ENCODE measurements at places on chromosomes 6 and 20.

GRCh38 chr6:96725296-96725695 is 112.0 kb downstream of the GPR63 start:
- DNase-seq = peak; percentile 49

DNA sequence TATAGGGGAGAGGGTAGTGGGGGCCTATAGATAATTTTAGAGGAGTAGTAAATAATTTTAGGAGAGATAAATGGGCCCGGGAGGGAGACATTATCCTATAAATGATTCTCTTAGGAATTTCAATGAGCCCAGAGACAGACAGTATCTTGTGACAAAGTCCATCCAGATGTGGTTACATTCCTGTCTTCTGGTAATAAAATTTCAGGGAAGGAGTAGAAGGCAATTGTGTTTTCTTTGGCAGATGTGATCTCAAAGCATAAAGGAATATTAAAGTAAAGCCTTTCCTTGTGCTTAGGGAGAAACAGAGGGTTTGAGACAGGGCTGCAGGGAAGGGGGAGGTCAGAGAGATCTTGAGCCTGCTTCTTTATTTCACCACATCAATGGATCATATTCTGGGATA is 979.8 kb upstream of the GJE1 start:
- DNase-seq = no peak

GRCh38 chr20:17225851-17226409 is 910 bp upstream of the PCSK2 start:
- DNase-seq = no peak

DNA sequence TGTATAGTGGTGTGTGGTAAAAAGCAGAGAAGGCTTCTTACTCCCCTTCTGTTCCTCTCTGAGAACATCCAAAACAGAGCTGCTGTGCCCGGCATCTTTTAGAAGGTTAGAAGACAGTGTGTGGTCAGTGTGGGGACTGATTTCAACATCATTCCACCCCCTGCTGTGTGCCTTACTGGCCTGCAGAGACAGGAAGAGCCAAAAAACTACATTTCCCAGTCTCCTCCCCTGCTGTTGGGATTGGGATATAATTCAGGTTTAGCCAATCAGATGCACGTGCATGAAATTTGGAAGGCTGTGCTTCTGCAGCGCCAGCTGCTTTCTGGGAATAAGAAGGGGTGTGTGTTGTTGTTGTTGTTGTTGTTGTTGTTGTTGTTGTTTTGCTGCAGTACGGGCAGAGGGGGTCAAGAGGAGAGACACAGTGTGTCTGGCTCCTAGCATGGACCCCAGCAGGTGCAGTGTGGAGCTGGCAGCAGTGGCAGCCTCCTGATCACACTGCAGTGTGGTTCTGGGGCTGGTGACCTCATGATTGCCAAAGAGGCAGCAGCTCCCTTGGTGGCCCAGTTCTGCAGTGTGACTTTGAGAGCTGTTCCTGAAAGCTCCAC is 74.7 kb downstream of the MRPL14 start:
- peak; percentile 76 for DNase-seq

DNA sequence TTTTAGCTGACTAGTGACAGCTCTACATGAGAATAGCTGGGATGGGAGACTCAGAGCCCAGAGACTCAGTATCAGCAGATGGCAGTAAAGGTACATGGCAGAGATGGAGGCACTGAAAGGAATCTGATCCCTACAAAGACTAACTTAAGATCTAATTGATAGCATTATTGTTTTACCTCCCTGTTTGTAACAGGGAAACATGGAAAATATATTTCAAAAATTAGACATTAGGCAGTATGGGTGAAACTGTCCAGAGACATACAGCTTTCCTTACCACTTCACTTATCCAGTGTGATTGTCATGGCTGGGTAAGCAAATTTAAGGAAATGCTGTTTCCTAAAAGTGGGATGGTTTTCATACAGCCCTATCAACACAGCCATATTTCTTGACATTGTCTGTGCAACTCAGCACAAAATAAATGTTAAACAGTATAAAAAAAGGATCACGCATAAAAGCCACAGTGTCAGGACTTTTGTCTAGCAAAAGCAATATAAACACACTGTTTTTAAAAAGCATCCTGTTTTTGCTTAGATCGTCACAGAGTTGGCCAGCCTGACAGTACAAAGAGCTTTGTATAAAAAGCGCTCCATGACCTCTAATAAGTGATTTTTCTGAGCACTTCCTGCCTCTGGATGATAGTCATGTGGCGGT is 376.9 kb downstream of the PHF3 start:
- peak; percentile 86 for DNase-seq

DNA sequence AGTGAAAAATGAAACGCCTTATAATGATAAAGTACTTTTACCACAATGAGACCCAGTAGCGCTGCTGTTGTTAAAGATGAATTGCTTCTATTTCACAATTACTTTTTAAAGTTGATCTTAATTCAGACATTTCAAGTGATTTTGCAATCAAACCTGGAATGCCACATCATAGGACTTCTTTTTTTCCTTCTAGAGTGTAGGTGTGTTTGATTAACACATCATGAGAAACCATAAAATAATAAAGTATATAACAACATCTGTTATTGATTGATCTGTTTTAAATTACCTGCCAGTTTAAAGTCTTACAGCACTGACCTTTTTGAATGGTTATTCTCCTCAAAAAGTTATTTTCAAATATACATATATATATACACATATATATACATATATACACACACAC is 38.6 kb downstream of the HEBP2 start:
- DNase-seq = no peak

GRCh38 chr20:18004384-18005031 is 35.7 kb downstream of the MGME1 start:
- DNase-seq = no peak

- no peak for DNase-seq
Observed at GRCh38 chr20:59866338-59866737, 67.1 kb downstream of the SYCP2 start.

- DNase-seq = no peak
Observed at GRCh38 chr6:126807876-126808275, 310.6 kb upstream of the RSPO3 start.

DNA sequence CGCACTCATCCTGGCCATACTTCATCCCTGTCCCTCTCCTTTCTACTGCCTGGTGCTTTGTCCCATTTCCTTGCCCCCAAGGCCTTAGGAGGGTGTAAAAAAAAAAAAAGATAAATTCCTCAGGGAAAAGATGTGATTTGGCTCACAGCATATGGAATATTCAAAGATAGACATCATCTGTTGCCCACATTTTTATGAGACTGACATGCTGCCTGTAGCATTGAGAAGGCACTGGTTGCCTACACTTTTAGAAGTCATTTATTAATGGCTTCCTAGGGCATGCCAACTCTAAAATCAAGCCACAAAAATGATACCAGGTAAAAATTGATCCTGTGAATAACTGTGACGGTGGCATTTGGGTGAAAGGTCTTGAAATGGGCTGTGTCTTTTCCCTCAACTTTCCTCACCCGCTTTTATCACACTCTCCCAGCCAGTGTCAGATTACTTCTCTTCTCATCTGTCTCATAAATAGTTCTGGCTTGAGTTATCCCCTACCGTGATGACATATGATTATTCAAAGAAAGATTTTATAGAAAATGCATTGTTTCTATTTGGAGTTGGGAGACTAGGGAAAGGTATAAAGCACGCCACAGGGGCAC is 139.4 kb downstream of the CARMIL1 start:
- no peak for DNase-seq

DNA sequence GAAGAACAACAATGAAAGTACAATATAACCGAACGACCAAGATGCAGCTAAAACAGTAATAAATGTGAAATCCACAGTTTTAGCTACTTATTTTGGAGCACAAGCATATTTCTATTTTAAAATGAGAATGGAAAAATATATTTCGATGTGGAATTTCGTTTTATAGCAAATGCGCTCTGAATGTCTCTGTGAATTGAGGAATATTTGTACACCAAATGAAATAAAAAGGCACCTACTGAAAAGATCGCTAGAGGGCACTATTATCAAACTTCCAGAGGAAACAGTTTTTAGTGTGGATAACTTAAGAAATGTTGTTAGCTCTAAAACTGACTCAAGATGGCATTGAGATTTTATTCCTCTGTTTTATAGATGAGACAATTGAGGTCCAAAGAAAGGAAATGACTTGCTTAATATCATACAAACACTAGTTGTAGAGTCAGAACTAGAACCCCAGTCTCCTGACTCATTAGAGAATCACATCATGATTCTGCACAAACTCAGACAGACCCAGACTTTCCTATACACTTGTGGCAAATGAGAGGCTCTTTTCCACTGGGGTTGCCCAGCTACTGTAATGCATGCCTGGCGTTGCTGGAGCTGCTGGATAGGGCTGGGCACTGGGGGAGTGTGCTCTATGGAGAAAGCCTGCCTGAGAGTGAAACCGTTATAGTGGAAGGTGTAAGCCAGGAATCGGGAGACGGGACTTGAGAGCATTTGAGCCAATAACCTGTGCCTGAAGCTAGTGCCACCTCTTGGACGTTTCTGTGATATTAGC is 51.9 kb downstream of the GCLC start:
- DNase-seq = peak; percentile 59
